ENCODE measurements at places on chromosomes 4 and X.

- no peak for DNase-seq
These were observed 67.8 kb downstream of the REPS2 start for GRCh38 chrX:17014216-17014615.

- no peak for DNase-seq
These were observed 94.4 kb upstream of the TTC29 start for GRCh38 chr4:147039976-147040575.

- DNase-seq: no peak
These were observed 252.3 kb downstream of the ARHGAP10 start for GRCh38 chr4:147984065-147984777.

- DNase-seq: no peak
These were observed 362.2 kb downstream of the PDGFC start for GRCh38 chr4:156609421-156609820.

- no peak for DNase-seq
These were observed 85.5 kb downstream of the BCOR start for GRCh38 chrX:40012039-40012867.

- no peak for DNase-seq
These were observed 24.5 kb upstream of the TSR2 start for GRCh38 chrX:54415534-54416350.

DNA sequence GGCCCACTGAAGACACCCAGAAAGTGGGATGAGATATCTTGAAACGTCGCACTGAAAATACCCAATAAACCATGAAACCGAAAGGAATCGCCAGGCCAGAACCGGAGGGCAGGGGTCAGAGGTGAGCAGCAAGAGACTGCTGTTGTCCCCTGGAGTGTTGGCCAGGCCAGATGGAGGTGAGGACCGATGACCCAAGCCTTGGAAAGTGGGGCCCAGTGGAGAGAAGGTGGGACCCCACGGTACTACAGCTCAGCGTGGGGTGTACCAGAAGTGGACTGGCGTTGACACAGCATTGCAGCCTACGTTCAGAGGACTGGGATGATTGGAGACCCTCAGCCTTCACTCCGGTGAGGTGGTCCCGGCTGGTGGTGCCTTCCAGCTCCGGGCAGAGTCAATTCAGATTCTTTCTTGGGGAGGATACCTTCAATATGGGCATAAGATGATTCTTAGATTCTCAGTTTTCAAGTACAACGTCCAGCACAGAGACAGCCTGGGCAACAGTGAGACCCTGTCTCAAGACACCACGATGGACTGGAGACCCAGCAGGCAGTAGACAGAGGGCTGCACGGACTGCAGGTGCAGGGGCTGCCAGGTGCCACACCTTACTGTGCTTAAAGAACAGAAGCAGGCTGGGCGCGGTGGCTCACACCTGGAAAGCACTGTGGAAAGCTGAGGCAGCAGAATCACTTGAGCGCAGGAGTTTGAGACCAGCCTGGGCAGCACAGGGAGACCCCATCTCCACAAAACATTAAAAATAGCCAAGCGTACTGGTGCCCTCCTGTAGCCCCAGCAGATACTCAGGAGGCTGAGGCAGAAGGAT, 23.3 kb downstream of the MAEA start:
- DNase-seq: no peak

DNA sequence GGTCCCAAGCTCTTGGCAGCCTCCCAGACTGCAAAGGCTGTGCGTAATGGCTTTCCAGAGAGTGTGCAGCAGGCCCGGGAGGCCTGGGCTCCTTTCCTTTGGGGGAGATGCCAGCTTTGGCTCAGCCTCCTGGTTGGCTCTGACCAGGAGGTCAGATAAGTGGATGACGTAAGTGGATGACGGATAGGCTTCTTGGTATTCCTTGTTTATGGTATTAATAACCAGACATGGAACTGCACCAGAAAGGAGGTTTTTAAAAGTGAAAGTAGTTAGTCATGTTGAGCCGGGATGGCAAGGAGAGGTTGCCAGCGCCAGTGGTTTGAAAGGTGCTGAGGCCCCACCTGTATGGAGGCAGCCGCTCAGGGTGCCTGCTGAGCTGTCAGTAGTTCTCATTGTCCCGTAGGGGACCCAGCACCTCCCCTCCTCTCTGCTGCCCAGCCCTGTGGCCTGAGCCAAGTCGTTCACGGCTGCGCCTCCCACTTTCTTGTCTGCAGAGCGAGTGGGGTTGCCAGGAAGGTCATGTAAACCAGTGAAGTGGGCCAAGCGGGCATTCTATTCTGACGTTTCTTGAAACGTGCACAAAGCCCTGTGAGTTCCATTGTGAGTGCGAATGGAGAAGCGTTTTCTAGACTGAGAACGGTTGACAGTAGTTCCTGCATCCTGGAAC, 28.7 kb upstream of the STOX2 start:
- no peak for DNase-seq

- no peak for DNase-seq
These were observed 2293.1 kb downstream of the PCDH7 start for GRCh38 chr4:33013282-33013681.

DNA sequence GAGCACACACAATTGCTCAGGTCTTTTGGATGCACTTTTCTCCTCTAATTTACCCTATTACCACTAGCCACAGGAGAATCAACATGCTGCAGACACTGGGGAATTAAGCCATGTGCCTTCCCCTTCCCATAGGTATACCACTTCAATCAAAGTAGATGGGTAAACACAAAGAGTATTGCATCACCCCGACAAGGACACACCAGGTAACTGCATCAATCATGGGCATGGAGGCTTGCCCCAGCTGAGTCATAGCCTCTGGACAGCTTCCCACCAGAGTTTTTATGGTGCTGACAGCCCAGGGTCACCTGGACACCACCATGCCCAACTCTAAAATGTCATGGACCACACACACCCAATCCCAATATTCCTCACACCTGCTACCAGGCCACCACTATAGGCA, 197.2 kb upstream of the AR start:
- DNase-seq: no peak

Data from GM12892 (cell line).